Spleen (tissue), 13 donors: ENCODE measurements at places on chromosomes 13 and 19. TPM values are rescaled to one million over a fixed set of nuclear protein-coding genes. Genes with fewer than 3 reads are reported as not detected.
A peak's percentile ranks its signal among the peaks of the same experiment; 100 is the strongest.

Gene FUT1
- total RNA-seq, result 14.5 TPM

Gene UGGT2
- total RNA-seq, result 12.3 TPM

Gene ETV2
- total RNA-seq, result not detected

Gene ZNF823
- 4.7 TPM for total RNA-seq

Gene F2RL3
- 2.3 TPM for total RNA-seq

Gene CGB8
- not detected for total RNA-seq

Gene NLRP12
- 12.0 TPM for total RNA-seq

Gene PLPP2
- total RNA-seq, result 27.7 TPM

Gene MATK
- total RNA-seq, result 12.6 TPM

Gene TRPM4
- 28.7 TPM for total RNA-seq

Gene TBC1D17
- 53.5 TPM for total RNA-seq

- H3K27ac ChIP-seq, result no peak overlapping the region
- H3K4me1 ChIP-seq, result no peaks in the 10 kb centered on the region
- H3K4me3 ChIP-seq, result no peak overlapping the region
- no peak for DNase-seq
- H3K27me3 ChIP-seq, result no peaks in the 10 kb centered on the region
- no peaks in the 10 kb centered on the region for H3K36me3 ChIP-seq
Measured at GRCh38 chr13:94268661-94269060, 210.8 kb downstream of the DCT start.

DNA sequence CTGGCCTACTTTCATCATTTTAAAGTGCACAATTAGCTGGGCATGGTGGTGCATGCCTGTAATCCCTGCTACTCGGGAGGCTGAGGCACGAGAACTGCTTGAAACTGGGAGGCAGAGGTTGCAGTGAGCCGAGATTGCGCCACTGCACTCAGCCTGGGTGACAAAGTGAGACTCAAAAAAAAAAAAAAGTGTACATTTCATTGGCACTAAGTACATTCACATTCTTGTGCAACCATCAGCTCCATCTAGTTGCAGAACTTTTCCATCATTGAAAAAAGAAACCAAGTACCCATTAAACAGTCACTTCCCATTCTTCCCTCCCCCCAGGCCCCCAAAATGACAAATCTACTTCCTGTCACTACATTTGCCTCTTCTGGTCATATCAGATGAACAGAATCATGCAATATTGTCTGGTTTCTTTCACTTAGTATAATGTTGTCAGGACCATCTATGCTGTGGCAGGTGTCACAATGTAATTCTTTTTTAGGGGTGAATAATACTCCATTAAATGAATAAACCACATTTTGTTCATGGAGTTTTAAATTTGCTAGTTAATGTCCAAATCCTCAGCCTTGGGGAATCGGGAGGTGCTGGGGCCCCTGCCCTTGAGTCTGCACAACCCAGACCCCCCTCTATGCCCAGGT lies 7.4 kb upstream of the SIGLEC11 start:
- no peak overlapping the region for H3K4me3 ChIP-seq
- no peaks in the 10 kb centered on the region for H3K27me3 ChIP-seq
- peaks cover 6% of the 10 kb centered on the region for H3K4me1 ChIP-seq
- DNase-seq, result peak; percentile 13
- no peak overlapping the region for H3K27ac ChIP-seq
- no peaks in the 10 kb centered on the region for H3K36me3 ChIP-seq

DNA sequence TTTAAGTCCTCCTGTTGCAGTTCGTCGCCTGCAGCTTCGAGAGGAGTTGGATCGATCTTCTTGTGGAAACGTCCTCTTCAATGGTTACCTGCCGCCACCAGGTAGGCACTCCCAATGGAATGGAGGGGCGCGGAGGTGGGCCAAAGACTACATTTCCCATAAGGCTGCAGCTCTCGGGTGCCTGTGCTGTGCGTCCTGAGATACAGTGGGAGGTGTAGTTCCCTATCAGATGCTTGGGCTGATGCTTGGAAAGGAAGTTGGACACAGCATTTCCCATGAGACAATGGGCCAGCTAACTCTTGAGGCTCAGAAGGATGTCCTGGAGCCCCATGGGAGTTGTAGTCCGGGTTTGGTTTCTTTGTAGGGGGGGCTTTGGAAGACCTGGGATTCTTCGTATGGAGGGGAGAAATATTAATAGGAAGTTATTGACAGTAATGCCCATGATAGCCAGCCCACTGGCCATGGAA lies 1.8 kb downstream of the SHKBP1 start:
- no peaks in the 10 kb centered on the region for H3K27me3 ChIP-seq
- peak overlapping the region; percentile 93 for H3K27ac ChIP-seq
- peak overlapping the region; percentile 86 for H3K4me3 ChIP-seq
- no peak for DNase-seq
- peaks cover 57% of the 10 kb centered on the region for H3K36me3 ChIP-seq

- no peaks in the 10 kb centered on the region for H3K27me3 ChIP-seq
- DNase-seq, result peak; percentile 47
- H3K36me3 ChIP-seq, result no peaks in the 10 kb centered on the region
- H3K27ac ChIP-seq, result no peak overlapping the region
Measured at GRCh38 chr13:113956571-113956970, 17.3 kb downstream of the C13orf46 start.

- peaks cover 31% of the 10 kb centered on the region for H3K27me3 ChIP-seq
- H3K27ac ChIP-seq, result no peak overlapping the region
- peaks cover 8% of the 10 kb centered on the region for H3K4me1 ChIP-seq
- H3K4me3 ChIP-seq, result peak overlapping the region; percentile 26
- H3K36me3 ChIP-seq, result no peaks in the 10 kb centered on the region
Measured at GRCh38 chr13:37869506-37869755, 141 bp downstream of the TRPC4 start.

DNA sequence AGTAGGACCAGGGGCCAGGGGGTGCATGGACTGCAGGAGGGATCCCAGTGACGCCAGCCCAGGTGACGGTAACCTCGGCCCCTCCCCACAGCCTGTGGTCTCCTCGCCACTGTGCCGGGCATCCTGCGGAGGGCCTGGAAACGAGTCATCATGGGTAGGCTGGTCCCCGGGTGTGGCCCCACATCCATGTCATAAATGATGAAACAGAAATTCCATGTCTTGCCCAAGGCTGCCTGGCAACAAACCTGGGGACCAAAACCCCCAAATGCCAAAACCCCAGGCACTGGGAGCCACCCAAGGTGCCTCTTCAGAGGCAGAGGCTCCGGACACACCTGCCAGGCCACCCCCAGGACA lies 20.9 kb downstream of the MAP2K2 start:
- H3K36me3 ChIP-seq, result peaks cover 2% of the 10 kb centered on the region
- DNase-seq, result no peak
- H3K27me3 ChIP-seq, result no peaks in the 10 kb centered on the region
- H3K27ac ChIP-seq, result no peak overlapping the region
- H3K4me1 ChIP-seq, result peaks cover 3% of the 10 kb centered on the region
- no peak overlapping the region for H3K4me3 ChIP-seq

- no peaks in the 10 kb centered on the region for H3K4me1 ChIP-seq
- H3K27ac ChIP-seq, result no peak overlapping the region
- no peak for DNase-seq
Measured at GRCh38 chr13:84640691-84641090, 758.4 kb upstream of the SLITRK1 start.

DNA sequence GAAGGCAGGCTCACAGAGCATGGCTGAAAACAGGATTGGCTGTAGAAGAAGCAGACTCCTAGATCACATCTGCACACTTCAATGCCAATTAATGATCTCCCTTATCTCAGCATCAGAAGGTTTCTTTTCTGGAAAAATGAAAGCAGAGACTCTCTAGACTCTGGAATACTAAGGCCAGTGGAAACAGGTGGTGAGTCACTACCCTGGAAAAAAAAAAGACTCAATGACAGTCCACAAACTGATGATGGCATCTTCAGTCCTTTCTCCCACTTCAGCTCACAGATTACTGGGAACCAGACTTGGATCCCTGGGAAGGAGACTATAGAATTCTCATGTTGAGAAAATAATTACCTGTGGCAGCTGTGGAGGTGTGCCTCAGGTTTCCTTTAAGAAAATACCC lies 47.5 kb upstream of the MBNL2 start:
- DNase-seq, result no peak
- no peak overlapping the region for H3K27ac ChIP-seq

GRCh38 chr13:25244123-25244522 lies 43.2 kb downstream of the MTMR6 start:
- no peaks in the 10 kb centered on the region for H3K27me3 ChIP-seq
- no peak for DNase-seq
- peaks cover 4% of the 10 kb centered on the region for H3K36me3 ChIP-seq
- no peak overlapping the region for H3K27ac ChIP-seq

GRCh38 chr13:80009760-80010159 lies 331.2 kb downstream of the SPRY2 start:
- H3K36me3 ChIP-seq, result no peaks in the 10 kb centered on the region
- DNase-seq, result no peak
- no peak overlapping the region for H3K27ac ChIP-seq
- H3K27me3 ChIP-seq, result no peaks in the 10 kb centered on the region
- no peak overlapping the region for H3K4me3 ChIP-seq

DNA sequence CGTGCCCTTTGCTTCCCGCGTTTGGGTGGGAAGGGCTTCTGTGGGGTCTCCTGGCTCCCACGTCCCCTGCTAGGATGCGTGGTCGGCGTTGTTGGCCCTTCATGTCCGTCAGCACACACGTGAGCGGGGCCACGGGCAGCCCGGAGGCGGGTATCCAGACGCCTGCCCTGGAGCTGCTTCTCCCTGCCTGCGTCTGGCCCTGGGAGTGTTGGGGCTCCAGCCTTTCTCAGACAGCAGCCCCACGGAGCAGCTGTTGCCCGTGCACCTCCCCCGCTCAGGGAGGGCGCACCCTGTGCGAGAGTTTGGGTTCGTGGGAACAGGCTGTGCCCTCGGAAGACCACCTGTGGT lies 14.5 kb downstream of the DAZAP1 start:
- H3K4me3 ChIP-seq, result no peak overlapping the region
- H3K27ac ChIP-seq, result no peak overlapping the region
- no peaks in the 10 kb centered on the region for H3K27me3 ChIP-seq
- DNase-seq, result no peak
- H3K4me1 ChIP-seq, result peaks cover 44% of the 10 kb centered on the region

GRCh38 chr19:21101521-21102242 lies 19.7 kb downstream of the ZNF714 start:
- H3K27me3 ChIP-seq, result no peaks in the 10 kb centered on the region
- no peak for DNase-seq
- no peak overlapping the region for H3K4me3 ChIP-seq
- no peaks in the 10 kb centered on the region for H3K4me1 ChIP-seq
- no peaks in the 10 kb centered on the region for H3K36me3 ChIP-seq
- H3K27ac ChIP-seq, result no peak overlapping the region

DNA sequence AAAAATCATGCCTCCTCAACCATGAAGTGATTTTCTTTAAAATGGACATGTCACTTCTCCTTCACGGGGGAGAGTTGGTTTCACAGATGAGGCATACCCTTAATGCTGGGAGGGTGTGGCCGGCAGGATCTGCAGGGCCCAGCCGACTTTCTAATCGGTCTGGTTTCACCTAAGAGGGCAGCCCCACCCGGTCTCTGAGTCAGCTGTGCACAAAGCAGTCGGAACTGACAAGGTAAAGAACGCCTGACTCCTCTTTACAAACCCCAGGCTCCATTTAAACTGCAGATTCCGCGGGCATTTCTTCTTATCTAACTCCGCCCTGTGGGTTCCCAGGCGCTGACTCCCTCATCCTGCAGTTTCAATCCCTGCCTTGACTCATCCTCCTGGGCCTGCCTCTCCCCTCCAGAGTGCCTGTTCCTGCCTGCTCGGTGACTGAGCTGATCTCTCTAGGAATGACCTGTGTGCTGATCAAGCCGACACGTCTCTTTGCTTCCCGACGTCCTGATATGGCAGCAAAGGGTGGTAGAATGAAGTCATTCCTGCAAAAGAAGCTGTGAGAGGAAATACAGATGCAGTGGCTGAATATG lies 63.4 kb downstream of the EFNB2 start:
- H3K4me3 ChIP-seq, result peak overlapping the region; percentile 39
- H3K27ac ChIP-seq, result no peak overlapping the region
- no peaks in the 10 kb centered on the region for H3K27me3 ChIP-seq
- no peaks in the 10 kb centered on the region for H3K4me1 ChIP-seq

- H3K36me3 ChIP-seq, result no peaks in the 10 kb centered on the region
- no peak overlapping the region for H3K4me3 ChIP-seq
- no peak overlapping the region for H3K27ac ChIP-seq
- no peaks in the 10 kb centered on the region for H3K27me3 ChIP-seq
Measured at GRCh38 chr13:34035676-34036325, 217.9 kb downstream of the RFC3 start.

DNA sequence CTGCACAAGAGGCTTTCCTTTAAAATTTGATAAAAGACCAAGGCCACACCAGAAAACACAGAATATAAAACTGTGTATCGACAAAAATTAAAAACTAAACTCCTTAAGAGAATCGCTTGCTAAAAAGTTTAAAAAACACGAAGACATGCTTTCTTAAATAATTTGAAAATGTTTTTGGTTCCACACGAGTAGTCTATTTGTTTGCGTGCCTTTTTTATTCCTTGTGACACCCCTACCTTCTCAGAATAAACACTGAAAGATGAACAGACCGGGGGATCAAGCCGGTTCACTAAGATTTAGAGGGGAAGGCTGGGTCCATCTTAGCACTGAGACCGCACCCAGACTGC lies 256.4 kb upstream of the STARD13 start:
- H3K27ac ChIP-seq, result peak overlapping the region; percentile 97
- DNase-seq, result no peak
- H3K4me1 ChIP-seq, result peaks cover 35% of the 10 kb centered on the region
- no peaks in the 10 kb centered on the region for H3K36me3 ChIP-seq
- H3K4me3 ChIP-seq, result peak overlapping the region; percentile 37

GRCh38 chr13:39938596-39938995 lies 283.1 kb downstream of the COG6 start:
- no peak overlapping the region for H3K27ac ChIP-seq
- no peaks in the 10 kb centered on the region for H3K36me3 ChIP-seq
- no peak for DNase-seq
- H3K27me3 ChIP-seq, result no peaks in the 10 kb centered on the region
